ENCODE measurements at places on chromosomes 7 and 10. TPM values are rescaled to one million over a fixed set of nuclear protein-coding genes. Genes with fewer than 3 reads are reported as not detected.

GRCh38 chr7:55557666-55558188, 14.6 kb downstream of the VOPP1 start:
- no peaks in the 10 kb centered on the region for H3K27me3 ChIP-seq
- no peak overlapping the region for H3K4me3 ChIP-seq
- peaks cover 8% of the 10 kb centered on the region for H3K36me3 ChIP-seq
- DNase-seq: no peak
- peak overlapping the region; percentile 58 for H3K27ac ChIP-seq

- peak overlapping the region; percentile 97 for H3K4me3 ChIP-seq
- H3K27ac ChIP-seq: peak overlapping the region; percentile 100
- no peak for DNase-seq
- peaks cover 35% of the 10 kb centered on the region for H3K36me3 ChIP-seq
- H3K4me1 ChIP-seq: peaks cover 47% of the 10 kb centered on the region
Measured at GRCh38 chr10:102396730-102397151, 1.2 kb downstream of the NFKB2 start.

GRCh38 chr10:112213098-112213823, 29.7 kb upstream of the GPAM start:
- DNase-seq: no peak
- H3K4me3 ChIP-seq: no peak overlapping the region
- H3K4me1 ChIP-seq: no peaks in the 10 kb centered on the region

- no peak for DNase-seq
Measured at GRCh38 chr10:44881649-44882048, 29.5 kb upstream of the TMEM72 start.

DNA sequence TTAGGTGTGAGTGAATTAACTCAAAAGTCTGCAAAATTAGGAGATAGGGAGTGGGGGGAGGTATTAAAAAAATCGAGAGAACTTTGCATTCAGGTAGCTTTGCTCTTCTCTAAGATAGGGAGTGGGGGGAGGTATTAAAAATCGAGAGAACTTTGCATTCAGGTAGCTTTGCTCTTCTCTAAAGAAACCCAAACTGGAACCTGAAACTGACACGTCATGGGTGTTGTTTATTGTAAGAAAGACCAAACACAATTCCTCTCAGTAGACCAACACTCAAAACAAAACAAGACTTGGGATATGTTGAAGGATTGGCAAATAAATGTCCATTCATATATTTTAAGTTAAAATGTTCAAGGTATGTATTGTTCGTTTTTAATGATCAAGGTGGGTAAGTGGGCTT, 87.9 kb downstream of the KIAA1549 start:
- peaks cover 3% of the 10 kb centered on the region for H3K4me1 ChIP-seq
- no peak for DNase-seq
- no peaks in the 10 kb centered on the region for H3K27me3 ChIP-seq
- no peak overlapping the region for H3K4me3 ChIP-seq

DNA sequence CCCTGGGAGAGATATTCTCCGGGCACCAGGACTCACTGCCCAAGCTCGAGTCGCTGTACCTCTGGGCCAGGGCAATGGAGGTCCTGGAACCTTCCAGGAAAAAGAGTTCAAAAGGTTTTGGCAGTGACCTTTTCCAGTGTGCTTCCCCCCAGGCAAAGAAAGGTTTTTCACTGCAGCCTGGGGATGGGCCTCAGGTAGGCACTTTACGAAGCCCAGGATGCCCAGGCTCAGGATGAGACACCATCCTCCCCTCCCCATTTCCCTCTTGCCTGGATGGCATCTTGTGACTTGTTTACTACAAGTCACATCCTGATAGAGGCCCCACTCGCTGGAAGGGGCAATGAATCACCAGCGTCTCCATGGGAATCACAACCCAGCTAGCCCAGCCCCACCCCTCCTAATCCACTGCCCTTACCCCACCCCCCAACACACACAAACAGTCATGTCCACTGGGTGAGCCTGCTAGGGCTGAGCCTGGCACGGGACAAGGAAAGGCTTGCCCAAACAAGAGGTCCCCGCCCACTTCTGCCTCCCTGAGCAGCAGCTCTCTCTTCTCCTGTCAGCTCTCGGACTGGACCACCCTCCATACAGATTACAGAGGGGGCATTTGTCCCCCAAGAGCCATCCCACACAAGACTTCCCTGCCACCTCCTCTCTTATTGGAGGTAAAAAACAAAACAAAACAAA, 93.8 kb upstream of the SMNDC1 start:
- no peak for DNase-seq
- no peak overlapping the region for H3K4me3 ChIP-seq
- H3K27ac ChIP-seq: no peak overlapping the region

DNA sequence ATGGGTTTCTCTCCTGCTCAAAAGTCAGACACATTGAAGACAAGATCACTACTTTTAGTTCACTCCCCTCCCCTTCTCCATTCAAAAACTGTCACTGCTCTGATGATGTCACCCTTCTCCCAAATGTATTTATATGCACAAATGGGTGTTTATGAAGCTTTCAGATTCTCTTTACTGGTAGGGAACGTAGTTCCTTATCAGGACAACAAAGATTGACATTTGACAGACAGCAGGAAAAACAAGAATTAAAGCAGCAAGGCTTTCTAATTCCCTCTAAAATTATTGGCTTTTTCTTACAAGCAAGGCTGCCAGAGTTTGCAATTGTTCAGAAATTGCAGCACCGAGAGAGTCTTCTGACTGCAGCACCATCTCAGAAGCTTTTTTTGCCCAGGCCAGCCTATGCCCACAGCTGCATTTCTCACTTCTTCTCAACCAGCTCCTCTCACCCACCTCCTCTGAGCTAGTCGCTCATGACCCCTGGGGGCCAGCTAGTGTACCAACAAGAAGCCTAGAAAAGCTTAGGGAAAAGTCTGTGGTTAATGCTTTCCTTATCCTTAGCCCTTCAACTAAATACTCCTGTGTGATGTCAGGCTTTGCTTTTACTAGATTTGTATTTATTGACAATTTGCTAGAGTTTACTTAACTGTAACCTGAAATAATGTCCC, 265.1 kb downstream of the HTR7 start:
- no peaks in the 10 kb centered on the region for H3K4me1 ChIP-seq
- DNase-seq: no peak
- no peak overlapping the region for H3K27ac ChIP-seq

Gene OR9A2
- total RNA-seq: 0.38 TPM

Gene SYCE1
- total RNA-seq: 1.7 TPM
